ENCODE measurements at places on chromosomes 16 and 17.

DNA sequence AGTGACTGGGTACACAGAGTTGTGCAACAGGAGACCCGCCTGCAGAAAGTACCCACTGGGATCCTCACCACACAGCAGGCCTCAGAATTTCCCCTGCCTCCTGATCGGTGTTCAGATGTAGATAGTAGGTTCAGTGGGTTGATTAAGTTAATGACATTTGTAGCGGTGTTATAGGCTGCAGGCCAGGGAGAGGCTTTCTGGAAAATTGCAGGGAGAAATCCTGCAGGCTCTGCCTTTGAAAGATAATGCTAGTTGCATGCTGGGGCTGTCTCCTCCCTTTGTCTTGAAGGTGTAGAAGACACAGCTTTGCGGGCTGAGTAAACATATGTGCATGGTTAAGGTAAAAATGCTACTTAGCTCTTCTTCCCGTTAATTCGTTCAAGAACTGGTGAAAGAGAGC lies 406.3 kb upstream of the RBFOX1 start:
- DNase-seq = no peak

DNA sequence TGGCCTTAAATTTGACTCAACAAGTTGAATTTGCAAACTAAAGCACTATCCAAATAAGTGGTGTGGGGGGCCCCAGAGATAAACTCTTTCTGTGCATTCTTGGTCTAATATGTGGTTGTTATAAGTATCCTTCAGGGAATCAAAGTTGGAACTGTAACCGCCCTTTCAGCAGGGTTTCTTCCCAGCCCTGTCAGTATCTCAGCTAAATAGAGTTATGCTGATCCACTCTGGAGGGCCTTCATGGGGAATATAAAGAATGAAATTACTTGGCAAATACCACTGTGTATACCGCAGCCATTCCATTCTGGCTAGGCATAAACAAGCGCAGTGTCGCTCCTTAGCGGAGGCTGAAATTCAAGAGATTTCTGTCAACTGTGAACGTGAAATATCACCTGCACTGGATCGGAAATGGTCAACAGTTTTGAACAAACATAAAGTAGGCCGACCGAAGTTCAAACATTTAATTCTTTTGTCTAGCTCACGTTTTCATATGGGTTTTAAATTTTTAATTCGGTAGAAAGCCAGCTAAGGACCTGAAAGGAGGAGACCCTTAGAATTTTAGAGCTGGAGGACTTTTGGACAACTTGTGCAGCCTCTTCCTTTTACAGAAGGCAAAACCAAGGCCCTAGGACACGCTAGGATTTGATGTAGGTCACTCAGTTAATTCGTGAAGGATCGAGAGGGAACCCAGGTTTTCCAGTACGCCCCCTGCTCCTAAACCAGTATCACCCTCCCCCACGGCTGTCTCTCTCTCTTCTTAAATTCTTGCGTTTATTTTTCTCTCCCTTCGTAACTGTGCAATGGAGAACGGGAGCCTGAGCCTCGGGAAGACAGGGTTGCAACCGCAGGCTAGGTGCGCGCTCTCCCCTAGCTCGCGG lies 74.7 kb downstream of the CHD9 start:
- no peak for DNase-seq

DNA sequence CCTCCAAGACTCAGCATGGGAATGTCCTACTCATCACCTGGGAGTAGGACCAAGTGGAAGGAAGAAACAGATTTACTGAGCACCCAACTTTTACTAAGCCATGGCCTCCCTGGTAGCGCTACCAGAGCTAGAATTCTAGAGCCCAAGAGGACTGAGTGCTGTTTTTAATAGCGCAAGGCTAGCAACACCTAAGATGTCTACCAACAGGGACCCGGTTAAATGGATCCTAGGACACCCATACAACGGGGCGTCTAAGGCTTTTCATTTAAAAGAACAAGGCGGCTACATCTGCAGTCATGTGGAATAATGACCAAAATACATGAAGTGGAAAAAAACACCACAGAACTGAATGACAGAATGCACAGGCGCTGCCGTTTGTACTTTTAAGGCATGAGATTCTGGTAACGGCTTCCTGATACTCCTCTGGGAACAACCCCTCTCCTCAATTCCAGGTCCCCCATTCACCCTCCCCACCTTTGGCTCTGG lies 5.1 kb downstream of the GGA2 start:
- DNase-seq = no peak

DNA sequence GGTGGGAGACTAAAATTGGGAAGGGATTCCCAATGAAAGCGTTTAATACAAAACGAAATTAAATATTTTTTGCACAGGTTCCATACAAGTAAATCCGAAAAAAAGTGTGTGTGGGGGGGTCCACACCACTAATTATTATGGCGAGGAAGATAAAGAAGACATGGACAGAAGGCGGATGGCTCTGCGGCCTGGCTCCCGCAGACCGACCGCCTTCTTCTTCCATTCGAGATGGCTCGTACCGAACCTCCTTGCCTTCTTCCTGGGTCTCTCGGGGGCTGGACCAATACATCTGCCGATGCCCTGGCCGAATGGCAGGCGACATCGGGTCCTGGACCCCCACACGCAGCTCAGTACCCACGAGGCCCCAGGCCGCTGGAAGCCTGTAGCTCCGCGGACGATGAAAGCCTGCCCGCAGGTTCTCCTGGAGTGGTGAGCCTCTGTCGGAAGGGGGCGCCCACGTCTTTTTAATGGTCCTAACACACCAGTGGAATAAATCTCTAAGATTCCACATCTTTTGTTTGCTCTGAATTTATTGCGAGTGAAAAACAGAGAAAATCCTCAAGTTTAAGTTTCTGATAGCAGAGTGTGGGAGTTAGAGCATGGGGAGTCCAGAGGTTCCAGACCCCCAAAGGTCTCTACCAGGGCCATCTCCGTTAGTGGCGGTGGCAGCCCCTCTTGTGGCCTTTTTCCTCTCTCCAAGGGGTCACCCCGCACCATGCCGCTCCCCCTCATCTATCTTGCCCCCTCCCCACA lies 1.4 kb downstream of the PRAC2 start:
- DNase-seq = no peak

DNA sequence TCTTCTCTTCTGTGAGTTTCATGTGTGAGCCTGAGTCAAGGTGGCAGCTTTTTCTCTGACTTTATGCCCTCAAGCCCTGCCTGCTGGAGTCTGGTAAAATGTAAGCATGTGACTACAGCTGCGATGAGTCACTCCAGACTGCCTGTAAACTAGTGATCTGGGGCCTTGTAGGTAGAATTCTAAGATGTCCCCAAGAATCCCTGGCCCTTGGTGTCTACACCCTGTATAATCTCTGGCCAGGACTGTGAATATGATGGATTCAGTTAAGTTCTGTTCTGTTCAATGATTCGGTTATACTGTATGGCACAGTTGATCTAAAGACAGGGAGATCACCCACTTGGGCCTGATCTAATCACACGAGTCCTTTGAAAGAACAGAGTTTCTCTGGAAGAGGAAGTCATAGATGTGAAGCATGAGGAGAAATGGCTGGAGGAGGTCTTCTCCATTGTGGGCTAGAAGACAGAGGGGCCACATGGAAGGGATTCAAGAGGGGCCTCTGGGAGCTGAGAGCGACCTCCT lies 29.8 kb downstream of the PRSS54 start:
- no peak for DNase-seq

GRCh38 chr16:68013440-68013839 lies 2.3 kb downstream of the DPEP2NB start:
- no peak for DNase-seq
